ENCODE measurements at places on chromosomes 16 and 17.

GRCh38 chr16:80743273-80743672 lies 61.1 kb downstream of the CDYL2 start:
- no peak for DNase-seq

- DNase-seq = no peak
These were observed 75.0 kb downstream of the MMD start for GRCh38 chr17:55346658-55347057.

DNA sequence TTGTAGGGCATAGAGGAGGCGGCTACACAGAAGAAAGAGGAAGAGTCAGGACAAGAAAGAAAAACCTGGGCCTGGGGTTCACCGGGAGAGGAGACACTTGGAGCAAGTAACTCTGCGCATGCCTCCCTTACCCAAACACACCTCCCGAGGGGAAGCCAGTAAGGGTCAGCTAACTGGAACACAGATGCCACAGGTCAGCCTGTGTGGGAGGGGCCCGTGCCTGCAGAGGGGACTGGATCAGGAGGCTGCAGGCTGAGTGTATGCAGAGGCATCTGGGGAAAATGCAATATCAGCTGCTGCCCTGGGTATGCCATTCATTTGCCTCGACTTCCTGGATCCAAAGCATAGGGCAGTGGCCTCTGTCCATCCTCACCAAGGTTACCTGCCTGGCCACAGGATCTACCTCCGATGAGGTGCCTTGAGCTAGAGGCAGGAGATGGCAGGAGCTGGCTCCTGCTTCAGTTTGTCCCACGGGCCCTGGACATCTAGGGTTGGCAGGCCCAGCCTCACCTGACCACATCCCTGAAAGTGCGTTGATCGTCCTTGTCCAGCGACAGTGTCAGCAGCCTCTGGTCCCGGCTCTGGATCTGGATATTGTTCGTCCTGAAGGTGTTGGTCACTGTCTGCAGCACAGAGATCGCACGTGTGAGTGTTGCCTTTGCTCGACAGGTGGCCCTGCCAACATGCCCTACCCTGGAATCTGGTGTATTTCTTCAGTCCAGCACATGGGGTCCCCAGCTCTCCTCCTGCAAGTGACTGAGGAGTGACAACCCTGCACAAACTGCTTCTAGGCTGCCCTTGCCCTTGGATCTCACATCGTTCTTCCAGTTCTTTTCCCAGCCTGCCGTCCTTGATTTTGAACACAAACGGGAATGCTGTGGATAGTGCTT lies 4.6 kb upstream of the MFSD6L start:
- no peak for DNase-seq

DNA sequence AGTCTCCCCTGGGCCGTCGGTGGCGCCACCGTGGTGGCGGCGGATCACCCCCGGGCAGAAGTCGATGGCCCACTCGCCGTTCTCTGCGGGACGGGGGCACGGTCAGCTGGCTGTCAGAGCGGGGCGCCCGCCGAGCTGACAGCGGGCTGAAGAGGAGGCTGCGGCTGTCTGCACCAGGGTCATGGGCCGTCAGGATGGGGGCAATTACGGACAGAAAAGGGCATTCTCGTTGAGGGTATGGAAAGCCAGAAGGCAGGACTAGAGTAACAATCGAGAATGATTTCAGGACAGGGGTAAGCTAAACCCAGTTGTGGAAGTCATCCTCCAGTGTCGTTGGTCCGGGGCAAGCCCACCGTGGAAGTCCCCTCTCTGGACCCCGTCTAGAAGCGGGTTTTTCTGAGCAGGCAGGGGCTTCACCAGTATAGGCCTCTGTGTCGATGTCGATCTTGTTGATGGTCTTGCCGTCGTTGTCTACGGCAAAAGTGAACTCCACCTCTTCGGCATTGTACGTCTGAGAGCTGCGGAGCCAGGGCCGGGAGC lies 1.7 kb downstream of the CHRNE start:
- no peak for DNase-seq

GRCh38 chr16:51755039-51755501 lies 604.0 kb upstream of the SALL1 start:
- no peak for DNase-seq

DNA sequence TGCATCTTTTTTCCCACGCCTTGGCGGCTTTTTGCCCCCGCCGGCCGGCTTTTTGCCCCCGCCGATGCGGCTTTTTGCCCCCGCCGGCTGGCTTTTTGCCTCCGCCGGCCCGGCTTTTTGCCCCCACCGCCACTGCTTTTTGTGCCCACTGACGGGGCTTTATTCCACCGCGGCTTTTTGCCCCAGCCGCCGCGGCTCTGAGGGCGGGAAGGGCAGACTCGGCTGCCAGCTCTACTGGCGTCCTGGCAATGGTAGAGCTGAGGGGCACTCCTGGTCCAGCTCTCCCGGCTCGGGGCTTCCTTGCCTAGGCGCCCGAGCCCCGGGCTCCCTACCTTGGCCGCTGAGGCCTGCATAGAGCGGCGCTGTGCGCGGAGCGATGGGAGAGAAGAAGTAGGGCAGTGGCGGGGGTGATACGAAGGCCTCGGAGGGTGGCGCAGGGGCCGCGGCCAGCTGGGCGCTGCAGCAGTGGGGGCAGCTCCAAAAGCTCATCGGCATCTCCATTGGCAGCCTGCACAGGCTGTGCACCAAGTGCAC lies 591.4 kb downstream of the TP53TG3F start:
- no peak for DNase-seq

- DNase-seq = no peak
These were observed 29.4 kb downstream of the CCR7 start for GRCh38 chr17:40535924-40536294.

GRCh38 chr17:35668802-35669201 lies 62.6 kb upstream of the RASL10B start:
- DNase-seq = no peak

- no peak for DNase-seq
These were observed 22.1 kb upstream of the C16orf74 start for GRCh38 chr16:85773044-85773443.

DNA sequence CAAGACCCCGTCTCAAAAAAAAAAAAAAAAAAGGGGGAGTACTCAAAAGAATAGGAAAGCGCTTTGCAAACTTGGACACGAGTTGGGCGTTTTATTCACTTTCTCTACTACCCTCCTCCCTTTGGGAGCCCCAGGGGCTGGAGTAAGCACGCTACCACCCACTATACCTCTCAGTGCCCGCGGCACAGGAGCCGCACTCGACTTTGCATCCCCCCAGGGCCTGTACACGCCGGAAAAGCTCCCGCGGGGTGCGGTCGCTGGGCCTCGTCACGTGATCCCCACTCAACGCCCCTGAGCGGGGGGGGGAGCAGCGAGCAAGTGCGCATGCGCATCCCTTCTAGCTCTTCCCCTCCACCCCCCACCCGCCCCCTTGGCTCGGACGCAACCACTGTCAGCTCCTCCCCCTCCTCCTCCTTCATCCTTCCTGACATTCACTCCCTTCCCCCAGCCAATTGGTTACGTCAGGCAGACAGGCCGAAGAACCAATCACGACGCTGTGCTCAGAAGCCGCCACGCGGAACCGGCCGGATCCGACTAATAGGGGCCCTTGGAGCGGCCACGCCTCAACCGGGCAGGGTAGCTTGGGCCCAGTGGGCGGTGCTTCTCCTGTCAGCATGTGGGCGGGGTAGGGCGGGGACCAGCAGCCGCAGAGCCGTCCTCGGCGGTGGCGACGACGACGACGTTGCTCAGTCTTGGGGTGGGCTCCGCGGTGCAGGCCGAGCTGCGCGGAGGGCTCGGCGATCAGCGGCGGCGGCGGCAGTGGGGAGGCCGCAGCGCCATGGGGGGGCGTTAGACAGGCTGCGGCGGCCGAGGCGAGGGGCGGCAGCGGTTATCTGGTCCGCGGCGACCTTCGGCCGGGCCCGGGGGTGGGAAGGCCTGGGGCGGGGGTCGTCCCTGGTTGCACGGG lies at the start of gene HAPSTR1:
Gene HAPSTR1 (plus strand): TSS at position 685 of the 907 bp plus-strand sequence. CDS start 401 bp downstream, outside the sequence.
- DNase-seq = peak; percentile 100

DNA sequence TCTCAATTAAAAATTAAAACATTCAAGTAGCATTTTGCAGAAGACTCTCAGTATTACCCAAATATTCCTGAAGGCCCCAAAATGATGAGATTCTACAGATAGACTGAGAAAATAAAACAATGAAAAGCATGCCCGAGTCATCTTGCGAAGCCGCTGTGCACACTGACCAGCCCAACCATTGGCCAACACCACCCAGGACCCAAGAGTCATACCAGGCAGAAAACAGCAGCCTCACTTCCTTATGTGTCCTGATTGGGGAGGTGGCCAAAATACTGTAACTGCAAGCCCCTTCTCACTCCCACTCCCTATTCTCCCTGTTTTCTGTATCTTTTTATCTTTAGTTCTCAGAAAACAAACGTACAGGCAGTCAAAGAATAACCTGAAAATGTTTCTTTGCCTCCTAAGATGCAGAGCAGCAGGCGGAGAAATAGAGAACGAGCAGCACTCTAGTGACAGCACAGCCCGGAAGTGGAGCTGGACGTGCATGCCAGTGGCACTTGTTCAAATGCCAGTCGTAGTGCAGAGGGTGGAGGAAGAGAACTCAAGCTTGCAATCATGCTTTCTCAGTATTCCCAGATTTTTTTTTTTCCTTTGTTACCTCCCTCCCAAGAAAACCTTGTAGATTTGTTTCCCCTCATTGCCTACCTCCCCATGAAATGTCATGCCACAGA lies 182.3 kb upstream of the SOX9 start:
- no peak for DNase-seq

DNA sequence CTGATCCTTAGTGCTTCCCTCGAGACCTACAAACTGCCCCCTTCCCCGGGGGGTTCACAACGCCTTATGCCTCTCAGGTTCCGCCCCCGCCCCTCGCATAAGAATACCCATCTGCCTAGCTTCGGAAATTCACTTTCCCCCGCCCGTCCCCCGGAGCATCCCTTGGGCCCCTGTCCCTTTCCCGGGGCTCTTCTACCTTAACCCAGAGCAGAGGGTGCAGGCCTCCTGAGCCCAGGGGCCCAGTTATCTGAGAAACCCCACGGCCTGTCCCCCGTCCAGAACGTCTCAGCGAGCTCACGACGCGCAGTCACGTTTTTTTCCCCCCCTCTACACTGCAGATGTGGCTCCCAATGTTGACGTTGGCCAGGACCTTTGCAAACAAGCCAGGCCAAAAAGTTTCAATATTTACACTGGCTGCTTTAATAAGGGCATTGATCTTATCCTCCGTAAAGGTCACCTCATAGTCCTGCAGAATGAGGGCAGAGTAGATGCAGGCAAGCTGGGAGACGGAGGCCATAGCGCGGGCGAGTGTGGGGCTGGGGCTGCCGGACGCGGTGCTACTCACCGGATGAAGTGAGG lies 1.4 kb upstream of the NBR1 start:
- DNase-seq = no peak

DNA sequence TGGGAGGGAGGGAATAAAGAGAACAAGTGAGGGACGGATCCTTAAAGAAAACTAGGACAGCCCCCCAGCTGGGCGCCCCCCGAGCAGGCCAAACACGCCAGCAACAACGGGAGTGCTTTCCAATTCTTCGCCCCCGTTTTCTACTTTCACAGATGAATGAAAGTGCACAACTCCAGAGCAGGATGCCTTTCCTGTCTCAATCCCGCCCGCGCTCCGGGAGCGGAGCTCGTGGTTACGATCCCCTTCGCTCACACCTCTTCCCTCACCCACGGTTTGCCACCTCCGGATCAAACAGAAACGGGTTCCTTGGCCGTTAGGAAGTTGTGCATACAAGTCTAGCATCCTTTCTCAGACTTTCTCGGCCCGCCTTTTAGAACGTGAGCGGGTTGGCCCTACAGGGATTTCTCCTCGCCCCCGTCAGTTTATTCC lies 680 bp downstream of the SKA2 start:
- DNase-seq = no peak
